ENCODE measurements at places on chromosomes 16 and 17.

- no peak for DNase-seq
These were observed 558 bp upstream of the CHMP6 start for GRCh38 chr17:80990921-80991644.

DNA sequence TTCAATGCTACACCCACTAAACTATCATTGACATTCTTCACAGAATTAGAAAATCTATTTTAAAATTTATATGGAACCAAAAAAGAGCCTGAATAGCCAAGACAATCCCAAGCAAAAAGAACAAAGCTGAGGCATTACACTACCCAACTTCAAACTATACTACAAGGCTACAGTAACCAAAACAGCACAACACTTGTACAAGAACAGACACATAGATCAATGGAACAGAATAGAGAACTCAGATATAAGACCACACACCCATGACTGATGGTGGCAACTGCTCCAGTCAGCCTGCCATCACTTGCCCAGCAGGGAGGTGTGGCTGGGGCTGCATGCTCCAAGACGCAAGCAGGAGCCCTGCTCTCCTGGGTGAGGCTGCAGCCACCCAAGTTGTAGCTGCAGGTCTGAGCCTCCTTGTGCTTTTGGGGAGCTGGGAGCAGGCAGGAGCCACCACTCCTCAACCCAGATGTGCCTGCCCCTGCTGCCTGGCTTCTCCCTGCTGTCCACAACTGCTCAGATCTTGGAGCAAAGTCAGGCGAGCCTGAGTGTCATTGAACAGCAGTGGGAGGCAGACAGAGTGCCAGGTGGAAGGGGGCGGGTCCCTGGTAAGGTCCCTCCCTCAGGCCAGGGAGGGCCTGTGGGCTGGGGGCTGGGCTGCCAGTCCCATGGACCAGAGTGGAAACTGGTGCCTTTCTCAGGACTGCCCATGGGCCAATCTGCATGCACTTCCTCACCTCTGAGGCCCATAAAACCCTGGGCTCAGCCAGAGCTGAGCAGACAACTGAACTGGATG is 24.7 kb downstream of the SSH2 start:
- no peak for DNase-seq

- no peak for DNase-seq
These were observed 543 bp downstream of the ARHGAP23 start for GRCh38 chr17:38428643-38429371.

DNA sequence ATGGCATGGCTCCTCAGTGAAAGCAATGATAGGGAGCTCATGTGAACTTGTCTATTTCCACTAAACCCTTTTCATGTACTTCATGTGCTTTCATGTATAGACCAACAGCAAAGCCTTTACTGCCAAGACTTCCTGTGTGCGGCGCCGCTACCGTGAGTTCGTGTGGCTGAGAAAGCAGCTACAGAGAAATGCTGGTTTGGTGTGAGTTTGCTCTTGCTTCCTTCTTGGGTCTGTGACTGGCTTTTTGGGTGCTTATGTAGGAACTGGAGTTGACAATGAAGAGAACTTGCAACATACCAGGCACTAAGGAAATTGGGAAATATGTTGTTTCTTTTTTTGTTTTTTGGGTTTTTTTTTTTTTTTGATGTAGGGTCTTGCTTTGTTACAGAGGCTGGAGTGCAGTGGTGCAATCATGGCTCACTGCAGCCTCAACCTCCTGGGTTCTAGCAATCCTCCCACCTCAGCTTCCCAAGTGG is 5.7 kb downstream of the SNX11 start:
- DNase-seq: no peak

- DNase-seq: no peak
These were observed at the start of gene SPIRE2 for GRCh38 chr16:89828199-89828869. SPIRE2 (plus strand) TSS chr16:89828475; CDS start chr16:89828551, 76 bp downstream.

DNA sequence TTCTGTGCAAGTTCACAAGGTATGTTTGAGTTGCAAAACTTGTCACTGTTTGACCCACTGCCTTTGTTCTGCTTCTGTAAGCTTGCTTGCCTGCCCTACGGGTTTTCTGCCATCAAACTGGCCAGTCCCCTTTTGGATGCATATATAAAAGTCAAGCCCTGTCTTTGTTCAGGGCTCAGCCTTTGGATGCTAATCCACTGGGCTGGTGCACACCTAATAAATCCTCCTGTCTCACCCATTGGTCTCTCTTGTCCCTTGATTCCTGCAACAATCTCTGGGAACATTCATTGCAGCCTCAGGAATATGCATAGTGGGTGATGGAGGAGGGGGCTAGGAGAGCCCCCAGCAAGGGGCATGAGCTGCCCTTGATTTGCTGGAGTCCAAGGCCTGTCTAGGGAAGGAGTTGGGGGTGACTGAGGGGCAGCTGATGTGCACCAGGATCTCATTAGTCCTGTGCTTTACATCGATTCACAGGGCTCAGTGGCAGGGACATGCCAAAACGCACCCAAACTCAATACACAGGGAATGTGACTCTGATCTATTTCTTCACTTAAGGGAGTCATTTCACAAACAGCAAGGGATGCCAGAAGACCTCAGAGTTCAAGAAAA is 225.4 kb upstream of the NLRP1 start:
- no peak for DNase-seq

DNA sequence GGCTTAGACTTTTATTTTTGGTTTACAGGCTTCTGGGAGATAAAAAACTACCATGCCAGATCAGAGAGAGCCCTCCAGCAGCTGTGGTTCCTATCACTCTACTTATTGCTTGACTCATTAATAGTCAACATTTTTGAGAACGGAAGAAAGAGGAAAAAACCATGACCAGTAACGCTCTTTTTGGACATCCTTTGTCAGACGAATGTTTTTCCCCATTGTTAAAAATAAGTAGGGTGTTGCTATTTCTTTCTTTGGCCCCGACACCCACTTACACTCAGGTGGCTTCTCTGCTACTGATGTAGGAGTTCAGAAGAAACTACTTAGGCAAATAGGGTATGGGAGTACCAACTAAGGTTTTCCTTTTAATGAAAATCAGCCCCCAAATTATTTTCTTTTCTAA is 27.5 kb downstream of the TVP23A start:
- no peak for DNase-seq

- no peak for DNase-seq
These were observed 13.7 kb upstream of the CD300E start for GRCh38 chr17:74637265-74637664.

DNA sequence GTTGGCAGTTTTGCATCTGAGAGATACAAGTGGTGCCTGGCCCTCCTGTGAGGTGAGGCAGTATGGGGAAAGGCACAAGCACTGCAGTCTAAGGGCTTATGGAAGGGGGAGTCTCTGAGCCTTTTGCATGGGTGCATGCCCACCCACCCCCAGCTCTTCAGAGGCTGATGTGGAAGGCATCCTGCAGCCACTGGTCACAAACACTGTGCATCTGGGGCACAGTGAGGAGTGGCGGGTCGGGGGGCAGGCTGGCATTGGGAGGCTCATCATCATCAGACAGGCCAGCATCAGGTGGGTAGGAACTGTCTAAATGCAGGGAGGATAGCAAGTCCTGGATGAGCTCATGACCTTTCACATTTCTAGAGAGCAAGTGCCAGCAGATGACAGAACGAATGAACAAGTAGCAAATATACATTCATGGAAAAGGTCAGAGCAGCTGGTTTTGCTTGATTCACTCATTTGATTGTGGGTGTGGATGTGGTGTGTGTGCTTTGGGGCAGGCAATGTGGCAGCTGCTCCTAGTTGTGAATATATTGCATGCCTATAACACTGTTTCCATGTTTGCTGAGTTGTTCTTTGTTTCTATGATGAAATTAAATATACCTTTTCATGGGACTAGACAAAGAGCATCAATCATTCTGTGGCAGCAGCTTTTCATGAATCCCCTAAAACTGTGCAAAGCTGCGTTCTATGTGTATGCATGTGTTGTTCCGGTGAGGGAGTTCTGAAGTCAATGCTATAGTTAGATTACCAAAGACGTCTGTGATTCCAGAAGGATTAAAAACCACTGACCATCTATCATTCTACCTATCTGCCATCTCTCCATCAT is 29.2 kb downstream of the TRIM25 start:
- DNase-seq: no peak

GRCh38 chr17:17549732-17550366 is 41.7 kb downstream of the PEMT start:
- no peak for DNase-seq

GRCh38 chr17:2366747-2367494 is 29.6 kb downstream of the SGSM2 start:
- no peak for DNase-seq

DNA sequence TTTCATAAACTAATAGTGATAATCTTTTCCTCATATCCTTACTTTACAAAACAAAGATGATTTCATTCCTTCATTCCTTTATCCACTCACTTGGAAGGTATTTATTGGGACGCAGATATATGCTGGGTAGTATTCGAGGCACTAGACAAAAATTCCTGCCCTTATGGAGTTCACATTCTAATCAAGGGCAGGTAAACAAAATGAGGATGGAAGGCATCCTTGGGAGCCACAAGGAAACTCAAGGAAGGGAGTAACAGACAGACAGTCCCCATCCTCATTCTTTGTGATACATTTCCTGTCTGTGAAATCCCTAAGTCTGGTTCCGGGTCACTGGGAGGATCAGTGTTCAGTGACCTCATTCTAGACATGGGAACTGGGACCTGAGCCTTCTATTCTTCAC is 45.2 kb downstream of the SLC6A2 start:
- no peak for DNase-seq

DNA sequence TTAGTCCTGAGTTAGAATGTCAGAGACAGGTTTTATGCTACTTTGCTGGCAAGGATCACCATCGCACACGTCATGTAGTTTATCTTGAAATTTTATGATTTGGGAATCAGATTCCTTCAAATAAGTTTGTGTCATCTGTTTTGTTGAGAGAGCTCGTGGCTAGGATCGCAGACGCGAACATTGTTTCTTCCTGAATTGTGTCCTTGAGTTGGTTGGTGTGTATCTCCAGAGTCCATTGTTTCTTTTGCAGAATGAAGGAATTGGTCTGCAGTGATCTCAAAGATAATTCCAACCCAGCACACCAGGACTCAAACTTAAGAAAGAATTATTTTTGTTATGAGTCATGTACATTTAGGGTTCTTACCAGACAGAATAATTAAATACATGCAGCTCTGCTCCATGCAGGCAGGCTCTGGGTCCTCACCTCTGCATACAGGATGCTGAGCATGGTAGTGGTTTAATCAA is 51.6 kb downstream of the PRKCA start:
- DNase-seq: no peak

GRCh38 chr17:27569257-27569722 is 61.7 kb upstream of the LGALS9 start:
- peak; percentile 32 for DNase-seq

GRCh38 chr16:85586380-85587104 is 26.6 kb upstream of the GSE1 start:
- no peak for DNase-seq

- DNase-seq: no peak
These were observed 7.3 kb downstream of the C16orf86 start for GRCh38 chr16:67673712-67674580.

- DNase-seq: no peak
These were observed 231.1 kb upstream of the NLRP1 start for GRCh38 chr17:5815396-5815795.

DNA sequence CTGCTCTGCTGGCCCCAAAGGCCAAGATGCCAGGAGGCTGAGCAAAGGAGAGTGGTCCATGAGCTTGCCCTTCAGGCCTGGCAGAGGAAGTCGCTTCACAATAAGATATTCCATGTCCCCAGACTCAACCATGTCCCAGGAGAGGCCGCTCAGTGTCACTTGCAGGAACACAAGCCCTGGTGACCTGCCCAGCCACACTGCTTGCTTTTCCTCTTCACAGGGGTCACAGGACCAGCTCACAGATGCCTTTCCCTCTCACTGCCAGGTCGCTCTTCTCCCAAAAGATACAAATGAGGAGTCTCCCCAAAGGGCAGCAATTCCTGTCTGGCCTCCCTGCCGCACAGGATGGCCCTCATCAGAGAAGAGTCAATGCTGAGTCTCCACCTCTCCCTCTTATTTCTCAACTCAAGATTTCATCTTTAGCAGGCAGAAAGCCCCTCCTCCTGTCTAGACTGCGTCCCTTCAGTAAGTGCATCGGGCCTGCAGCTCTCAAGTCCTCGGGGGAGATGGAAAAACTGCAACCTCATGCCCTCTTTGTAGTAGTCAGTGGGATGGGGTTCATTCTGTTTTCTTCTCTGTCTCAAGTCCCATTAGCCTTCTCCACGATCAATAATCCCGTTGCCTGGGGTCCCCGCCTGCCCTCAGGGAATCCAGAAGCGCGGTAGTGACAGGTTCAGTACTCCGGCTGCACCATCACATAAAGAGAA is 5.0 kb downstream of the JUP start:
- DNase-seq: no peak

- no peak for DNase-seq
These were observed 126.3 kb upstream of the HSBP1 start for GRCh38 chr16:83681381-83681956.

GRCh38 chr17:17902877-17903276 is 66.1 kb upstream of the SREBF1 start:
- no peak for DNase-seq

DNA sequence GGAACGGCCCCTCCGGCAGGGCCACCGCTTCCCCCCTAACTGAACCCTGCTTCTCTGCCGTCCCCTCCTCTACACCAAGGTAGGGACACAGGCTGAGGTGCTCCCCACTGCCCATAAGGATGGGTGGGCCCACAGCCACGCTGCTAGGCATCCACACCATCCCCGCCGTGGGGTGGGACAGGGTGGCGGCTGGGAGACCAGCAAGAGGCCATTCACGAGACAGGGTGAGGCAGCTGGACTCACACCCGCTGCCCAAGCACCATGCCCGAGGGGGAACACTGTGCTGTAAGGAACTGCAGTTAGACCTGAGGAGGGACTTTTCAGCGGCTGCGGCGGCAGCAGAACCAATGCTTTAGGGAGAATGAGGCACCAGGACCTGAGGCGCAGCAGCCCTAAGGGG is 47.5 kb upstream of the RRN3 start:
- no peak for DNase-seq

GRCh38 chr17:62681061-62681938 is 53.8 kb downstream of the MRC2 start:
- DNase-seq: no peak

GRCh38 chr17:48012151-48012520 is 25.5 kb downstream of the COPZ2 start:
- DNase-seq: no peak

DNA sequence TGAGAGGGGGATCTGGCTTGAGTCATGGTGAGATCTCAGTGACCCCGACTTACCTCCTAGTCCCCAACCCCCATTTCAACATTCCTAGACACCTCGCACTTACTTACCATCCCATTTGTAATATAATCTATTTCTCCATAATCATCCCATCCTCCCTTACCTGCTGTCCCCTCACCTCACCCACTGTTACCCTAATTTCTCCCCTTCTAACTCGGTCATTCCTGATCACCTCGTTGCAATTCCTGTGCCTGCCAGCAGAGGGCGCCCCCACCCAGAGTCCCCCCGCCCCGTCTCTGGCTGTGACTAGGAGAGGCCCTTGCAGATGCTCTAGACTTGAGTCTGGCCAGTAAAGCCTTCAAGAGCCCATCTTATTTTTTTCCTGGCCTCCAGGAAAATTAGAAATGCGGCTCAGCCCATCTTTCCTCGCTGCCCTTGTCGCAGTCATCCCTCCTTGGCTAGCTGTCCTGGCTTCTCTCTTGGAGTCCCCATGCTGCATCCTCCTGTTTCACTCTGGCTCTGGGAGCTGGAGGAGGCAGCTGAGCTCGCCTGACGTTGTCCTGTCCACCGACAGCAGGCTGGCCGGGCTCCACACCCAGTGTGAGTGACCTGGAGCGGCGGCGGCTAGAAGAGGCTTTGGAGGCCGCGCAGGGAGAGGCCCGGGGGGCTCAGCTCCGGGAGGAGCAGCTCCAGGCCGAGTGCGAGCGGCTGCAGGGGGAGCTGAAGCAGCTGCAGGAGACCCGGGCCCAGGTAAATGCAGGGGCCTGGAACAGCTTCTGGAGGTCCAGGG is 5.0 kb downstream of the TBKBP1 start:
- DNase-seq: peak; percentile 81

- no peak for DNase-seq
These were observed 88.8 kb downstream of the LITAF start for GRCh38 chr16:11497851-11498289.

Data from stimulated activated CD8-positive, alpha-beta memory T cell treated with anti-CD3 and anti-CD28 coated beads, Interleukin-7, amount 100 ng/mL, for 24 hours (primary cell).